ENCODE measurements at places on chromosomes 1 and 21.

GRCh38 chr1:191343816-191344215, 814.4 kb upstream of the RGS18 start:
- DNase-seq, result no peak

DNA sequence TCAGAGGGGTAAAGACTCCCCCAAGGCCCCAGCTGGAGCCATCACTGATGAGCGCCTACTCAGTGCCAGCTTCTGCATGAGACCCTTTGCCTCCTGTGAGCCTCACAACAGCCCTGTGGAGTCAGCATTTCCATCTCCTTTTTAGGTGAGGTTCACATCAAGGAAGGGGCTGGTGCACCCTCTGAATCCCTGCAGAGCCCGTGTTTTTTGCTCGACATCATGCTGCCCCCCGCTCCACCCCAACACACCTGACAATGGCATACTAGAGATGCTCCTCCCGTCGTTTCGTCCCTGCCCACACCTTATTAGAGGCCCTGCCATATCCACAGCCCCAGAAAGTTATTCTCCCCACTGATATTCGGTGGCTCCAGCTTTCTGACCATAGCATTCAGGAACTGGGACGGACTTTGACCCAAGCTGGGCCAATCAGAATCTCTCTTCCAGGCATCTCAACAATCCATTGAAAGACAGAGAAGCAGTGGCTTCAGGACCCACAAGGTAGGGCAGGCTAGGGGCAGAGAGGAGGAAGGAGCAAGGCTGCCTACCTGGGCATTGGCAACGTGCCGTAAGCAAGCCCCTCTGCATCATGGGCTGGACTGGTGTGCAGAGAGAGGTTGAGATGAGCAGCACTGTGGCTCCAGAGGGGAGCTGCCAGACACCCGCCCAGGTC, 32.7 kb downstream of the EPHA10 start:
- no peak for DNase-seq

- DNase-seq, result no peak
Measured at GRCh38 chr1:68178821-68179490, 53.4 kb downstream of the WLS start.

- no peak for DNase-seq
Measured at GRCh38 chr1:45265244-45265643, 58.8 kb upstream of the ZSWIM5 start.

- DNase-seq, result no peak
Measured at GRCh38 chr1:207605444-207606361, 39.2 kb upstream of the CR1L start.

DNA sequence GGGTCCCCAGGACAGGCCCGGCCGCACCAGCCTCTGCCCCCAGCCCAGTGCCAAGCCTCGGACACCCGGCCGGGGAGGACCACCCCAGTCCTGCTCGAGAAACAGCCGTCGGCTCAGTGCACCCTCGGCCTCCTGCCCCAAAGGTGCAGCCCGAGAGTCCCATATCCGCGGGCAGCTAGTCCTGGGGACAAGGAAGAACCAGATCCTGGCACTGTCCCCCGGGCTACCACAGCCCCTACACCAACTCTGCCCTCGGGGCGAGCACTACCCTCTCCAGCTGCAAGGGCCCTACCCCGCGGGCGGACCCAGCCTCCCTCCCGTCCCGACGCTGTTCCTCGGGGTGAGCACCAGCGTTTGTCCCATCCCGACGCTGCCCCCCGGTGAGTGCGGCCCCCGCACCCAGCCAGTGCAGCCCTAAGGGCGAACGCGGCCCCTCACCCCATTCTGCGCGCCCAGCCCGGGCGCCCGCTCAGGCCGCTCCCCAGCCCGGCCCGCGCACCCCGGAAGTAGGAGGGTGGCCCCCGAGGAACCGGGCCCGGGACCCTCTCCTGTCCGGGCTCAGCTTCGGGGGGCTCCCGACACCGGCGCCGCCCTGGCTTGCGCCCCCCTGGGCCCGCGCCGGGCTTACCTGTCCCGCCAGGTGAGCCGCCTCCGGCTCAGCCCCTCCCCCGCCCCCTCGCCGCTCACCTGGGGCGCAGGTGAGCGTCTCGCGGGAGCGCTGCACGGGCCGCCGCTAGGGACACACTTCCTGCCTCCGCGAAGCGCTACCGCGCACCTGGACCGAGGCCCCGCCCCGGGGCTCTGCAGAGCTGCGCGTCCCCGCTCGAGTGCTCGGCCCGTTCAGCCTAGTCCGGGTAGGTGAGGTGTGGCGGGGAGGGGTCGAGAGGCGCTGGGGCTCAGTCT, at the start of gene KDF1:
Gene KDF1, minus strand, starts transcription at position 747 of the 903 bp plus-strand sequence. CDS start 8,088 bp downstream, outside the sequence.
- peak; percentile 69 for DNase-seq

GRCh38 chr1:197178998-197179397, 32.5 kb upstream of the ASPM start:
- no peak for DNase-seq

DNA sequence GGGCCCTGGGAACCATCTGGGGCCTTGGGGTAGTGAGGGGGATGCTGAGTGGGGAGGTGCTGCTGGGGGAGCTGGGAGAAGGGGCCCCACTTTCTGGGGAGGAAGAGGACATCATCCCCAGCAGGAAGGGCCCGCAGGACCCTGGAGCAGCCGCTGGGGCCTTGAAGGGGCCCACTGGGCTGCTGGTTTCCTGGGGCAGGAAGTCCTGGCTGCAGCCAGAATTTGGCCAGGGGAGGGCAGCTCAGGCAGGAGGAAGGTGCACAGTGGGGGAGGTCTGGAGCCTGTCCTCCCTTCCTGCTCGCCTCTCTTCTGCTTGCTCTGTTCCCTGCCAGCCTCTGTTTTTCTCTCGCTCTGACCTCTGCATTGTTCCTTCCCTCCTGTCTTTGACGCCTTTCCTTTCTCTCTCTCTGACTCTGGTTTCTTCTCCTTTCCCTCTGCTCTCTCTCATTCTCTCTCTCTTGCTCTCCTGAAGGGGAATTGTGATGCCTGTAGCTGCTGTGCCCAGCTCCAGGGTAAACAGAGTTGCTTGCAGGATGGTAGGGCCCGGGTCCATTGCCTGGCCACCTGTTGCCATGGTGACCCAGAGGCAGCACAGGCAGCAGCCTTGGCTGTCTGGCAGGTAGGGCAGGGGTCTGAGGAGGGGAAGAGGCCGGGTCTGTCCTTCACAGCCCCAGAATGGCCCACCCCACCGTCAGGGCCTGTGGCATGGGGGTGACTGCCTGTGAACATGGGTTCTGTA, 23.9 kb downstream of the ACOT11 start:
- no peak for DNase-seq

GRCh38 chr1:9400425-9401079, 107.9 kb downstream of the SPSB1 start:
- peak; percentile 40 for DNase-seq

DNA sequence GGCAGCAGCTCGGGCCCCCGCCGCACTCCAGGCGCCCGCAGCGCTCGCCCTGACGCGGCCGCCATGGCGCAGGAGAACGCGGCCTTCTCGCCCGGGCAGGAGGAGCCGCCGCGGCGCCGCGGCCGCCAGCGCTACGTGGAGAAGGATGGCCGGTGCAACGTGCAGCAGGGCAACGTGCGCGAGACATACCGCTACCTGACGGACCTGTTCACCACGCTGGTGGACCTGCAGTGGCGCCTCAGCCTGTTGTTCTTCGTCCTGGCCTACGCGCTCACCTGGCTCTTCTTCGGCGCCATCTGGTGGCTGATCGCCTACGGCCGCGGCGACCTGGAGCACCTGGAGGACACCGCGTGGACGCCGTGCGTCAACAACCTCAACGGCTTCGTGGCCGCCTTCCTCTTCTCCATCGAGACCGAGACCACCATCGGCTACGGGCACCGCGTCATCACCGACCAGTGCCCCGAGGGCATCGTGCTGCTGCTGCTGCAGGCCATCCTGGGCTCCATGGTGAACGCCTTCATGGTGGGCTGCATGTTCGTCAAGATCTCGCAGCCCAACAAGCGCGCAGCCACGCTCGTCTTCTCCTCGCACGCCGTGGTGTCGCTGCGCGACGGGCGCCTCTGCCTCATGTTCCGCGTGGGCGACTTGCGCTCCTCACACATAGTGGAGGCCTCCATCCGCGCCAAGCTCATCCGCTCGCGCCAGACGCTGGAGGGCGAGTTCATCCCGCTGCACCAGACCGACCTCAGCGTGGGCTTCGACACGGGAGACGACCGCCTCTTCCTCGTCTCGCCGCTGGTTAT, 2.8 kb downstream of the KCNJ9 start:
- DNase-seq, result peak; percentile 85

DNA sequence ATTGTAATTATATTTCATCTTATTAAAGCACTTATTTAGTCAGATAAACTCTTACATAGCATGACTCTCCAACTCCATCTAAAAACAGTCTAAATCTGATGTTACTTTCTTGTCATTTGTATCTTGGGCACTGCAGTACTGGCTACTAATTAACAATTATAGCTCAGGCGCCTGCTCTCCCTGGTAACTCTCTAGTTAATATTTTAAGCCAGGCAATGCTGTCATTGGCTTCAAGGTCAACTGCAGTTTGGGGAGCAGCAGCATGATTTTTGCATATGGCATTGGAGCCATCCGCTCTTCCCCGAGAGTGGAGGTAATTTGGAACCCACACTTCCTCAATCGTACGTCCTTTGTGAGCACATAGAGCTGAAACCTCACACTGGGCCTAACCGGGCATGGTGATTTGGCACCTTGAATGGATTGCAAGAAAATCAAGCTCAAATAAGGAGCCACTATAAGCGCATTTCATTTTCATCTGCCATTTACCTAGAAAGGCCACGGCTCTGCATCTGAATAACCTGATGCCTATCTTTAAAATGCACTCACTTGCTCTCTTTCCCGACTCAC, 187.7 kb downstream of the KAZN start:
- DNase-seq, result no peak

- no peak for DNase-seq
Measured at GRCh38 chr1:176574756-176575155, 111.8 kb downstream of the PAPPA2 start.

- DNase-seq, result no peak
Measured at GRCh38 chr1:198212675-198213074, 55.9 kb downstream of the NEK7 start.

DNA sequence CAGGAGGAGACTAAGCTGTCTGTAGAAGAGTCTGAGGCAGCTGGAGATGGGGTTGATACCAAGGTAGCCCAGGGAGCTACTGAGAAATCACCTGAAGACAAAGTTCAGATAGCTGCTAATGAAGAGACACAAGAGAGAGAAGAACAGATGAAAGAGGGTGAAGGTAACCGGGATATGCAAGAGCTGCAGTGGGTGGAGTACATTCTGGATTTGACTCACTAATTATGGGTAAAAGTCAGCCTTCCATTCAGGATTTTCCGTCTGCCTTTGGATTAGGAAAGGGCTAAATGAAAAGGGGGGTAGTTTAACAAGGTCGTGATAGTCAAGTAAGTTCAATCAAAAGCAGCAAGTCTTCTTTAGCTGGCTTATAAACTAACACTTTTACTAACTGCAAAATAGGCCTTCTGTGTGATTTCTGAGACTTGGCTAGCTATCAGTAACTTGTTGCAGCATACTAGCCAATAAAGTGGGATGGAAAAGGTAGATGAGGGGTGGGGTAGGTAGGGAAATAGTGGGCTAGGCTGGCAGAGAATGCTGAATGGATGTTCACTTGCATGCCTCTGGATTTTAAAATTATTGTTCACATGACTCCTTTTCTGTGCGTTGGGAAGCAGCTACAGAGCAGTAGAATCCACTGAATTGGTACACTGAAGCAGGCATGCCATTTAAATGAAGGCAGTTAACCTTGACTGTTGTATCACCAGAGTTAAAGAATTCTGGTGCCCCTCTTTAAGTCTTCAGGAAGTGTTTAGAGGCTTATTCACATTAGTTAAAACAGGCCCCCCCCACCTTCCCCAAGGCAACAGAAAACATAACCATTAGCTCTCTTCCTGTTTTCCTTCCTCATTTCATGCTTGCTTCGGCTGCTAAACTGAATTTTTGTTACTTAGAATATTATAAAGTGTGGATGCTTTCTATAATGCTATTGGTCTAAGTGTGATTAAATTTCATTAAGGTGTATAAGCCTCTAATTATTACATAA, 15.4 kb downstream of the CCDC17 start:
- no peak for DNase-seq

DNA sequence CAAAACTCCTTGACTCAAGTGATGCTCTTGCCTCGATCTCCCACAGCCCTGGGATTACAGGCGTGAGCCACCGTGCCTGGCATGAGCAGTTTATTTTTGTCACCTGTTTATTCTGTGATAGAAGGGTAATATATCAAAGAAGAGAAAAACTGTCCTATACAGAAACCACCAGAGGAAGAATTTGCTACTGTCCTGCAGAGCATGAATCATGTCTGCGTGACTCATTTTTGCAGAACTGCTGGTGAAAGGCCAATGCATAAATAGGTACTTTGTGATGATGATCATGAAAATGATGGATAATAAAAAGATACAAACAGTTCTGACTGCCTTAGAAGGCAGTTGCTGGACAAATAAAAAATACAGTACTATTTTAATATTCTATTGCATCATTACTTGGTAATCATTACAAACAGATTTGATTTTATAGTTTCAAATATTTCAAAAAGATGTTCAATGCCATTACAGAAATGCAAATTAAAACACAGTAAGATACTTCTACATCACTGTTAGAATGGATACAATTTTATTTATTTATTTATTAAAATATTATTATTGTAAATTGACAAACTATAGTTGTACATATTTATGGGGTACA, 26.5 kb downstream of the RIPPLY3 start:
- DNase-seq, result no peak

All from activated naive CD4-positive, alpha-beta T cell treated with anti-CD3 and anti-CD28 coated beads, Interleukin-2, amount 10 ng/mL, durations not matched to agents 7 days and 5 days (primary cell).